ENCODE measurements at places on chromosomes 7 and 10. TPM values are rescaled to one million over a fixed set of nuclear protein-coding genes. Genes with fewer than 3 reads are reported as not detected.
A peak's percentile ranks its signal among the peaks of the same experiment; 100 is the strongest.

The OR2A7 gene
- total RNA-seq, result 3.1 TPM

GRCh38 chr10:67923551-67923950, 39.1 kb downstream of the SIRT1 start:
- no peak for DNase-seq

The RSPH10B2 gene
- total RNA-seq, result 0.21 TPM

The SH2D4B gene
- total RNA-seq, result not detected

DNA sequence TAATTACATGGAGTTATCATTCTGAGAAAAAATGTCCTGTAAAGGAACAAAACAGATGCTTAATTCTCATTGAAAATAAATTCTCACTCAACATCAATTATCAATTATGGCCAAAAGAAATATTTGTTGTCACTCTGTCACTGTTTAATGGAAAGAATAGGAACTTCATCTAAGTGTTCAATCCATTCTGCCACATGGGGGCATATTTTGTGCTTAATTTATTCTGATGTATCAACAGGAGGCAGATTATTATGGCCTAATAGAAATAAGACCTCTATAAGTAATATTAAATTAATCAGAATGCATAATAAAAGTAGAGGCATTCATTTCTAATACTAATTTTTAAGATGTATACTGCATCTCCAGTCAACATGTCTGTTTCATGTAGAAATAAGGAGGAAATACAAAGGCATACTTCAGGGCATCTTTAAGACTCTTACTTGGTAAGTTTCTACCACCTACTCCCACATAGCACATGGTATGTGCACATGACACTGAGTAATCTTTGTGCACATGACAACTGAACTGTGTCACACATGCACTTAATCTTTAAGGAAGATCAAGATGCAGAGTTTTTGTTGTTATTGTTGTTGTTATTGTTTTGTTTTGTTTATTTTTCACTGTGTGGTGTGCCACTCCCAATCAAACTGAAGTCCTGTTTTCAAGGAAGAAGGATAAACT, 420.4 kb upstream of the SEMA3A start:
- no peak for DNase-seq

DNA sequence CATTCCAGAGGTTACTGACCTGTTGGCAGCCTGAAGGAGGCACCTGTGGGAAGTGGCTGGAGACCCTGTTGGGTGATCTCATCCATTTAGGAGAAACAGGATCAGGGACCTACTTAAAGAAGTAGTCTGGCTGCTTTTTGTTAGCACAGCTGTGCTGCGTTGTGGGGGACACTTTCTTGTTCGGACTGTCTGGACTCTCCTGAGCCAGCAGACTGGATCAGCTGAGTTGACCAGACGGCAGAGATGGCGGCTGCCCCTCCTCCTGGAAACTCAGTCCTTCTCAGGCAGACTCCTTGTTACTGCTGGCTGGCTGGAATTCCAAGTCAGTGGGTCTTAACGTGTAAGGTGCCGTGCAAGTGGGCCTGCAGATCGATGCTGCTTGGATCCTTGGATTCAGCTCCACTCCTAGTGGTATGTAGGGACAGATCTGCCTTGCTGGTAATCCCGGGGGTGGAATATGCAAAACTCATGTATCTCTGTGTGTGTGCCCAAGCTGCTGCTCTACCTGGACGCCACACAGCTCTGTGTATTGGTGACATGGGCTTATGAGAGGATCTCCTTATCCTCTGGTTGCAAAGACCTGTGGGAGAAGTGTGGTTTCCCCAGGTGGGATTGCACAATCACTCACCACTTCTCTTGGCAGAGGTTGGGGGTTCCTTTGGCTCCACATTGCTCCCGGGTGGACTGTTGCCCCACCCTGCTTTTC, 87.3 kb downstream of the CCSER2 start:
- DNase-seq, result no peak

GRCh38 chr10:30806850-30807249, 177.3 kb upstream of the LYZL2 start:
- no peak for DNase-seq

The OPN1SW gene
- total RNA-seq, result not detected

- DNase-seq, result no peak
Measured at GRCh38 chr10:109947111-109947920, 24.0 kb upstream of the XPNPEP1 start.

GRCh38 chr10:12874501-12874900, 127.0 kb downstream of the CCDC3 start:
- DNase-seq, result no peak

DNA sequence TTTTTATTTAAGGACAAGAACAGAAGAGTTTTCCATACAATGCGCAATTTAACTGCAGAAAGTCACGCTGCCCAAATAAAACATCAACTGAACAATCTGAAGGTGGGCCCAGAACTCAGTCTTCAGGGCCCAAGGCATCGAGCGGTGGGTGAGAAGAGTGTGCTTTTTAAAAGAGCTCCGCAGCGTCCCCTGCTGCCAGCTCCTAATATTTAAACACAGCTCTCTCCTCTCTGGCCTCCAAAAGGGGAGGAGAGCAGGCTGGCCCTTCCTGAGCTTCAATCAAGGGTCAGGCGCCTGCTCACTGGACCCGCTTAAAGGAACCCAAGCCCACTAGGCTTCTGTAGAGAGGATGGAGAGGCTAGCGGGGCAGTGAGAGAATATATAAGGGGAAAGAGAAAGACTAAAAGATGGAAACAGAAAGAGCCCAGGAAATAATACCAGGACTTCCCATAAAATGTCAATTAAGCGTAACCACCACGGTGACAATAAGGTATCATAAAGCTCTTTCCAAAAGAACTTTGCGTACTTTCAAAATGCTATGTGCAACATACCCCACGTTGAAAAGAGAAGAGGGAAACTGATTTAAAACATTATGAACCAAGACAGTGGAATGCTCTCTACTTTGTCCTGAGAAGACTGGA, 2.8 kb downstream of the FAM53B start:
- peak; percentile 80 for DNase-seq

The FFAR4 gene
- 1.0 TPM for total RNA-seq

GRCh38 chr7:51006483-51007235, 224.0 kb upstream of the GRB10 start:
- no peak for DNase-seq

The FMC1 gene
- 7.5 TPM for total RNA-seq

DNA sequence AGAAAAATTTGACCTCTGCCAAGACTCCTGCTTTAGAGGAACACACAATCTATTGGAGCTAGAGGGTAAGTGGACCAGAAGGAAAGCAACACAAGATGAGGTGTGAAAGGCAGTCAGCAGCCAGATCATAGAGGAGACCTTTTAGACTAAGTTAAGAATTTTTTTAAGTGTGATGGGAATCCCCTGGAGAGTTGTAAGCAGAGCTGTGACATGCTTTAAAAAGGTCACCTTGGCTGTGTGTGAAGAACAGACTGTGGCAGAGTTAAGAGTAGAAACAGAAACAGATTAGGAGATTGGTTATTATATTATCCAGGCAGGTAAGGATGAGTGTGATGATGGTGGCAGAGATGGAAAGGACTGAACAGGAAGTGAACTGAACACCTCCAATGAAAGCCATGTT, 23.5 kb downstream of the CPEB3 start:
- DNase-seq, result no peak

DNA sequence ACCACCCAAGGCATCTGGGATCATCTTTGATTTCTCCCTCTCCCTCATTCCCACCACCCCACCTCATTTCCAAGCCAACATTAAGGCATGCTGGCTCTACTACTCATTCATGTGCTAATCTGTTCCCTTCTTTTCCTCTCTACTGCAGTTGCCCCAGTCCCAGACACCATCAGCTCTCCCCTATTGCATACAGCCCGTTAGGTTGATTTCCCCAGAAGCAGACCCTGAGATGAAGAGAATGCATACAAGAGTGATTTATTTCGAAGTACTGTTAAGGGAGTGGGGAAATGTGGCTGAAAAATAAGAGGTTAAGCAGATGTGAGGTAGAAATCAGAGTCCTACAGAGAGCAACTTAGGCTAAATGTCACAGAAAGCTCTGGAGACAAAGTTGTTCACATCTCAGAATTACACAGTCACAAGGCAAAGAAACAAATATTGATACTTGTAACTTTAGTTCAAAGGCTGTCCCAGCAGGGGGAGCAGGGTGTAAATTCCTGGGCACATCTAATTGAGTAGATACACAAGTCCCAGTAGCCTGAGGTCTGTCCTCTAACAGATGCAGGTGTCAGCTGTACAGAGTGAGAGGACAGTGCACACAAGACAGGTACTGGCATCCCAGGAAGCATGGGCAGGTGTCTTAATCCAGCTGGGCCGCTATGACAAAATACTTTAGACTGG, 20.9 kb downstream of the AKR1D1 start:
- DNase-seq, result no peak

DNA sequence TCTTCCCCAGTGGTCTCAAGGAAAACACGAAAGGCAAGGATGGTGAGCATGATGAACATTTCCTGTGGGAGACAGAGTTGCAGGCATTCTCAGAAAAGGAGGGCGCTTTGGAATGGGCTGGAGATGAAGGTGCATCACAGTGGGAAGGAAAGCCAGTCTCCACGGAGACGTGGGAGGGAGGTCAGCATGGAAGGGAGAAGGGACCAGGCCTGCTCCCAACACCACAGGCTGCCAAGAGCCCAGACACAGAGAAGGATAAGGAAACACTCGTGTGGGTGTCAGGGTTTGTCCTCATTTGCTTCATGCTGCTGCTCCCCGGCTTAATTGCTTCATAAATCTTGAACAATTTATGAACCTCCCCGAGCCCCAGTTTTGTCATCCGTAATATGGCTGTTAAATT, 231.5 kb upstream of the ZNF32 start:
- DNase-seq, result no peak

DNA sequence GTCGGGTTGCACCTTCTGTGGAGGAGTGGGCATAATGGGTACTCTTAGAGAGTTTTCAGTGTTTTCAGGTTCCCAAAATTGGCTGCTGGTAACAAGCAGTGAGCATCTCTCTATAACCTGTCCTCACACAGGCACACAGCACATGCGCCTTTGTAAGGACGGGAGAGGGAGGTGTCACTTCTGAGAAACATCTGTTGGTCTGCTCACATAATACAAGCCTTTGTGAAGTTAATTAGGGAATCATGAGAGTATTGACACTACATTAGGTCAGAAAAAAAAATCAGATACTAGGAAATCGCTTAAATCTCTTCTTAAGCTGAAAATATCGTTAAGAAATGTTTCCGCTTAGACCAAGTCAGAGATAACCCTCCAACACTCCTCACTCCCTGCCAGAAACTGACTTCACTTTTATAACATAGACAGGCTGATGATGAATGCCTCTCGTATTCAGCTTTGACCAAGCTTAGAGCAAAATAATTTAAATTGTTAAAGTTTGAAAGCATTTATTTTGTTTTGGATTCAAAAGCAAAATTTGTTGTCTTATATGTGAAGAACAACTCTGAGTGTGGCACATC, 769.7 kb downstream of the TNS3 start:
- peak; percentile 14 for DNase-seq

- no peak for DNase-seq
Measured at GRCh38 chr7:41045556-41046123, 657.2 kb downstream of the INHBA start.

GRCh38 chr7:567305-567883, 47.7 kb upstream of the PDGFA start:
- DNase-seq, result no peak

DNA sequence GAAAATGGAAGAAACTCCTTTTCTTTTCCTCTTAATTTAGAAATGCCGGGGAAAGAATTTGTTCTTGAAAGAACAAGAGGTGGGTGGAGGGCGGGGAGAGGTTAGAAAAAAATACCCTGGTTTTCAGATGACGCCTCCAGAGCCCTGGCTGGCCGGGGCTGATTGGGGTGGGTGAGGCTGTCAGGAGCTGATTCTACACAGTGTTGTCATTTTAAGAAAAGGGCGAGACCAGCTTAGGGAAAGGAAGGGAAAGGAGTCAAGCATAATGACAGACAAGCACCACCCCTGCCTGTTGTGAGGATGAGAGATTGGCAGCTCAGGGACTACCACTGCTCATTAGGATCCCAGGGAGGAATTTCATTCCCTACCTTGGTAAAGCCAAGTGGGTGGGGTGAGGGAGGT, 9.9 kb upstream of the FAM180A start:
- DNase-seq, result peak; percentile 33

GRCh38 chr10:114009281-114009996, 34.2 kb upstream of the ADRB1 start:
- DNase-seq, result no peak

GRCh38 chr10:103812004-103812403, 43.4 kb downstream of the SH3PXD2A start:
- DNase-seq, result no peak

The NPY4R gene
- not detected for total RNA-seq

DNA sequence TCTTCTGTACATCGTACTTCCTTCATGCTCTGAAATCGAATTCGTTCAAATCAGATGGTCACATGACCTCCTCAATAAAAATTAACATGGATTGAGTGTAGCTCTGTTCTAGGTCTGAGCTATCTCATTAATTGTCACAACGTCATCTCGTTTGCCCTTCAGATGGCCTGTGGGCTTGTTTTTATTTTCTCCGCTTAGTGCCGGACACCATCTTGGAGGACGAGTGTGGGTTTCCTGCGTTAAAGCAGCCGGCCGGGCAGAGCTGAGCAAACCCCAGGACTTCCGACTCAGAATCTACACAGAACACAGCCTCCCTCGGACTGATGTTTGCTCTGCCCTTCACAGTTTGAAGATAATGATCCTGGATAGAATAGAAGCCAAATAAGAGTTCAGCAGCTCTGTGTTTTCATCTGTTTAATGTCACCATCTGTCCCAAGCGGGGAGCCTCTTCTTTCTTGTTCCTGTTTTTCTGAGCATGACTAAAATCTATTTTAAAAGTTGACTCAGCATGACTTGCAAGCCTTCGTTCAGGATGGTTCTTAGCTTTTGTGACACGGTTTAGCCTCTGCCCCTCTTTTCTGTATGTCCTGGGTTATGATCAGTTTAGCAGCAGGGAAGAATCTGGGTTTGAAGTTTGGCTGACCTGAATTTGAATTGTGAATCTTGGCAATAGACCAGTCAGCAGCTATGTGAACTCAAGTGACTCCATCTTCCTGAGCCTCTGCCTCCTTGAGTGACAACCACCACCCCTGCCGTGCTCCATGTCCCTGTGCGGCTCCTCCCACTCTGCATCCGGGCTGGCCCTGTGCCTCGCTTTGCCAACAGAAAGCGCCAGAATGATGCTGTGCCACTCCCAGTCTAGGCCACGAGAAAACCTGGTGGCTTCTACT, 30.6 kb upstream of the GALNTL5 start:
- no peak for DNase-seq

The TDRD1 gene
- not detected for total RNA-seq

The RNF32 gene
- not detected for total RNA-seq

DNA sequence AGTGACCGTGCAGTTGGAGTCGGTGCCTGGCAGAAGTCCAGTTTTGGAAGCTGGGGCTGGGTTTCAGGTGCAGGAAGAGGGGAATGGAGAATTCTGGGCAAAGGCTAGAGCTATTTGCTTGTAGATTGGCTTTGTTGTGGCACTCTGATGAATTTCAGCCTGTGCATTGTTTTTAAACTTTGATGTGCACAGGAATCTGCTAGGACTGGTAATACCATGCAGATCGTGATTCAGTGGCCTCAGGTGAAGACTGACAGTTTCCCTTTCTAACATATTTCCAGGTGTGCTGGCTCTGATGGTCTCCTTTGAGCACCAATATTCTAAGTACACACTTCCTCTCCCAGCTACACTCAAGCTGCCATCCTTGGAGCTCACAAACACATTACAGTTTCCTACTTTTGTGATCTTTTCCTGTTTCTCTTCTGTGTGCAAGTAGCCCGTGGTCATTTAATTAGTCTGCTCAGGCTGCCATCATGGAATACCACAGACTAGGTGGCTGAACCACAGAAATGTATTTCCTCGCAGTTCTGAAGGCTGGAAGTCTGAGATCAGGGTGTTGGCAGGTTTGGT, 55.6 kb downstream of the NOC3L start:
- no peak for DNase-seq

GRCh38 chr10:88840881-88841280, 10.8 kb downstream of the ANKRD22 start:
- DNase-seq, result no peak
